ENCODE measurements at places on chromosomes 4 and X. TPM values are rescaled to one million over a fixed set of nuclear protein-coding genes. Genes with fewer than 3 reads are reported as not detected.

GRCh38 chr4:53943345-53944085, 120.9 kb downstream of the CHIC2 start:
- no peak for DNase-seq

DNA sequence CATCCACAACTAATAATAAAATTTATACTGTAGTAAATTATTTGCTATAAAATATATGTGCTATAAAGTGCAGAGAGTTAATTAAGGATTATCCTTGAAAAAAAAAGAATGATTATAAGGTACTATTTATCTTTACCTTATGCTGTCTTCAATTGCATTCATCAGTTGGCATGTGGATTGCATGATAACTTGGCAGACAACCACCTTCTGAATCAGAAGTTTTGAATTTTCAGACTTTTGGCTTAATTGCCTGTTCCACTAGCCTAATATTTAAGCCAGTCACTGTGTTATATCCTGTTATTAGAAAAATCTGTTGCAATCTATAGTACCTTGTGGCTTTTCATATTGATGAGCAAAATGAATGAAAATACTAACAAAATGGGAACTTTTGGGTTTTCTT, 1040.3 kb upstream of the PCDH10 start:
- no peak for DNase-seq

DNA sequence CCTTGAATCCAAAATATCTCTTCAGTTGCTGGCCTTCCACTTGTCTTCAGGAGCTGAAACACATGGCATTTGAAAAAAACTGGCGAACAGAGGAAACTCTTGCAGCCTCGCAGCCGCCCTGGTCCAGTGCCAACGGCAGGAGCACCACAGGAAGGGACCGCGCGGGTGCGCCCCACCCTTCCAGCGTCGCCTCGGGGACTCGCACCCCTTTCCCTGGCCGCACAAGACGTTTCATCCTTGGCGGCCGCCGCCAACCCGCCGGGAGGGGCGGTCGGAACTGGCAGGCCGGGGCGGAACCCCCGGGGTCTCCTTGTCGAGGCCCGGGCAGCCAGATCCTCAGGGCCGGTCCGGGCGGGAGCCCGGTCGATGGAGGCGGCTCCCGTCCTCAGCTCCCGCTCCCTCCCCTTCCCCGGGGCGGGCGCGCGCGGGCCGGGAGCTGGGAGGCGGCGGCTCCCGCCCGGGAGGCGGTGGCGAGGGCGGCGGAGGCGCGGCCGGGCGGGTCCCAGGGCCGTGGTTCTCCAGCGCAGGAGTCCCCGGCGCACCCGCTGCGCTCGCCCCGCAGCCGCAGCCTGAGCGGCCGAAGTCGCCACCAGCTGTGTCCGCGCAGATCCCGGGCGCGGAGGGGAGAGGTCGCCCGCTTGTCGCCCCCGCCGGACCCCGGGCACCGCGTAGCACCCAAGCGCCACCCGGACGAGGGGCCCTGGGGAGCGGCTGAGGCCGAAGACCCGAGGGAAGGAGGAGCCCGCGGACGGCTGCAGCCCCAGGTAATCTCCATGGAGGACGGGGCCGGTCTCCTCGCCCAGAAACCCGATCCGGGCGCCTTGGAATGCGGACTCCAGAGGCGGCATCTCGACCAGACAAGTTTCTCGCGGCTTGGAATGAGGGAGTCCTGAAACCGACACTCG, 886 bp upstream of the NDST3 start:
- no peak for DNase-seq

GRCh38 chrX:29113221-29113620, 526.0 kb downstream of the IL1RAPL1 start:
- no peak for DNase-seq

DNA sequence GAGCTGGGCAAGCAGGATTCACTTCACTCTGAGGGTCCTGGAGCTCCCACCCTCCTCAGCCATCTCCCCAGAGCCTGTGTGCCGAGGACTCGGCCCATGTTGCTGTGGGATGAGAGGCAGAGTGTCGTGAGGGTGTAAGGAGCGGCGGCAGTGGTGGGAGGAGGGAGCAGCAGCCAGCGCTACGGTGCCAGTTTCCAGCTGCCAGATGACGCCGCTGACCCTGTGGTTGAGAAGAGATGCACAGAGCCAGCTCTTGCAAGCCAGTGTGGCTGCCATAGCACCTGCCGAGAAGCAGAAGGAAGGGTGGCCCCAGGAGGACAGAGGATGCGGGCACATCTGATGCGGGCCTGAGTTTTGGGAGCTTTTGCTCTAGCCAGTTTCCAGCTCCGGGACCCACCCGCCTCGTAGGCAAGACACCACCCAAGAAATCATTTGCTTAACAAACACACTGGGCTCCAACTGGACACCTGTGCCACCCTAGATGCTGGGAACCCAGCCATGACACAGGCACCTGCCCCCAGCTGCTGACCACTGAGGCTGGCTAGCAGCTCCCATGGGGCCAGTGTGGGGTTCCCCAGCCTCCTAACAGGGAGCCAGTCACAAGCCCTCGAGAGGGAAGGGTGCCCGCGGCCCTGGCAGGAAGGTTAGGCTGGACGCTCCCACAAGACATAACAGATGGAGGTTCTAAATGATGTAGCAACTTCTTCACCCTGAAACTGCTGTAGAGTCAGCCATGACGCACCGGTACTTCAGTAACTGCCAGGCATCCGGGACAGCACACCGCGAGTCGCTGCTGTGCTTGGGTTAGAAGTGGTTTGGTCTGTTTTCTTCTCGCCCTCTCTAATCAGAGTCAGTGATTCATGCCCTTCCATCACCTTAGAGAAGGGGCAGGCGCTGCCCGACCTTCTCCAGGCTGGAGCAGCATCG, 8.9 kb downstream of the MSANTD1 start:
- no peak for DNase-seq

GRCh38 chr4:37590016-37590415, 96.2 kb downstream of the RELL1 start:
- no peak for DNase-seq

DNA sequence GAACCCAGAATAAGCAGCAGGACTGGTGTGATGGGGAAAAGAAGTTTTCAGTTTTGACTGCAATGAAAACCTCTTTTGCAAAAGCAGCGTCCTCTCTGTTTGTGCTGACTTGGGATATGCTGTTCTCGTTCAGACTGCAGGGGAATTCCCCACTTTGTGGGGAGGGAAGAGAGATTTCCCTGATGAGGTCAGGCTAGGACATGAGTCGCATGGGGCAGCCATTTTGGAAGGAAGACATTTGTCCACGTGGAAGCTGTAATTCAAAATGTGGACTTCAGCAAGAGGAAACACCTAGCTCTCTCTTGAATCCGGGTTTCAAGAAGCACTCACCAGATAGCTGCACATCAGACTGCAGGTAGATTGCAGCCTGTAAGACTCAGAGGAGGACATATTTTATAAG, 39.3 kb downstream of the ING2 start:
- no peak for DNase-seq

DNA sequence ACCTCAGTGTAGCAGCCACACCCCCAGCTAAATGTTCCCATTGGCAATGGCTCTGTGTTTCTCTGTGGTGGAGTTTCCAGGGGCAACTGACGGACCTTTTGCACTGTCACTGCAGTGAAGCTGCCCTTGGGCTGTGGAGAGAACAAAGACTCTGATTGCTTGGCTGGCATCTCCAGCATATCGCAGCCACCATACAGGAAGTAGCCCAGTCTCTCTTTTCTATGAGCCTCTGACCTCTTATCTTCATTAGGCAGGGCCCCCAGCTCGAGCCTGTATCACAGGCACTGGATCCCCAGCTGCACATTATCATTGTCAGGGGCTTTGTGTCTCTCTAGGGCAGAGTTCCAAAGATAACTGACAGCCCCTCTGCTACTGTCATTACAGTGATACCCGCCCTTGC, 483.5 kb downstream of the ARAP2 start:
- DNase-seq, result no peak

DNA sequence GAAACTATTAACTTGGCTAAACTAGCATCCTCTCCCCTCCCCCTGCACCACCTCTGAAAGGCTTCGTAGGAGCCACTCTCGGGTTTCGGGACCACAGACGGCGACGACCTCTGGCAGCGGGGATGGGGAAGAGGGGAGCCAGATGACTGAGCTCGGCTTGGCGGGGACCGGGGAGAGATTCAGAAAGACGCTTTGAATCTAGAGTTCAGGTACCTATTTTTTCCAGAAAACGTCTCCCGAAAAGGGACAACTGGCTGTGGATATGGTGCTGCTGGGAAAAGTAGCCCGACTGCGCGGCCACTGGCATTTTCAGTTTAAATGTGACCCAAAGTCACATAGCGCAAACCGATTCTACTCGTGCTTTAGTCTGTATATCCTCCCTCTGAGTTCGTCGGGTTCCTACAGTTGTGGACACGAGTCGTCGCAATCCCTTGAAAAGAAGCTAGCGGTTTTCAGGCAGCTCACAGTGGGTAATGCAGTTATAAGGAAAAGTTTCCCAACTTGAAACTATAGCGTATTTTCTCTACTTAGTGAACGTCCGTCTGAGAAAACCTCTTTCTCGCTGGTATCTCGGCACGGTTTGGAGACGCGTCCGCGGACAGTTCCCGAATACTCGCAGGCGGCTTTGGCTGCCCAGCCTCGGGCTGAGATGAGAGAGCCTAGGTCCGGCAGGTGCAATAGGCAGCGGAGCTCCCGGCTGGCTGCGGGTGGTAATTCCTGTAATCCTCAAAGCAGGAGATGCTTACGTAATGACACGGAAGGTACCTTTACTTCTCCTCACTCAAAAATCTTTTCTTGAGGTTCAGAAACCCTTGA, 1.3 kb downstream of the PARM1 start:
- DNase-seq, result no peak

DNA sequence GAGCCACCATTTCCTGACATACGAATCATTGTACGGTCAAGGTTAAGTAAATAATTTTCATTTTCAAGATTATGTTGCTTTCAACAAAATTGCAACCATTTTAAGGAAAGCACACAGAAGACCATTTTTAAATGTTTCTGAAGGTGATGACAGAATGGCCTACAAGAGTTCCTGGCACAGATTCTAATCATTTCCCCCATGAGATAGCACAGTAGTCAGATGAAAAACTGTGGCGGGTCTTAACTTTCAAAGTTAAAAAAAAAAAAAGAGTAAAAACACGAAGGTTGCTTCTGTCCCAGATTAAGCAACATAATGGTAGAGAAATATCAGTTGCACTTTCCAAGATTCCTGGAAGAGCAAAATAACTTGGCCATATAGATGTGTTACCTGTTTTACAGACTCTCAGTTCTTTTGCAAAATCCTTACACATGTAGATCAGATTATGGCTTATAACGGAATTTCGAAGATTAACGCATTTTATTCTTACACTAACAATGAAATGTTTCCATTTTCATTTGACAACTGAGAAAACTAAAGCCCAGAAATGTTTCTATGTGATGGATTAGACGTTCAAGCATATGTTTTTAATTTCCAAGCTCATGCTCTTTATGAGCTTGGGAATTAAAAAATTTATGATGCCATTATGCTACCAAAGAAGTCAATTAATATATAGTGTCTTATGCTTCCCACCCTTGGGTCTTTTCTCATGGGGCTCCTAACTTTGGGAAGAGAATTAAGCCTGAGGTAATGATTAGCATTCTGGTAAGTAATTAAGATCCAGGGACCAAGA, 335.1 kb upstream of the CLNK start:
- DNase-seq, result no peak

- no peak for DNase-seq
Measured at GRCh38 chr4:175905925-175906324, 93.9 kb upstream of the GPM6A start.

GRCh38 chr4:183118141-183118540, 19.1 kb downstream of the WWC2 start:
- no peak for DNase-seq

SUPT20HL2 gene
- total RNA-seq, result not detected

HMX1 gene
- not detected for total RNA-seq

NKX6-1 gene
- total RNA-seq, result 0.66 TPM

SLIT2 gene
- total RNA-seq, result 4.1 TPM

RBM46 gene
- total RNA-seq, result not detected

CENPVL2 gene
- total RNA-seq, result not detected

RBMX2 gene
- total RNA-seq, result 13.0 TPM

GALNTL6 gene
- not detected for total RNA-seq

ATP8A1 gene
- 2.7 TPM for total RNA-seq

NALF2 gene
- 0.26 TPM for total RNA-seq

Measured in esophagus squamous epithelium (tissue), 5 donors.